ENCODE measurements at places on chromosomes 16 and 17. TPM values are rescaled to one million over a fixed set of nuclear protein-coding genes. Genes with fewer than 3 reads are reported as not detected.

The MRPL38 gene
- 46.8 TPM for total RNA-seq

The PLA2G10 gene
- not detected for total RNA-seq

The MAP1LC3B gene
- total RNA-seq: 69.1 TPM

The SEPTIN12 gene
- 0.18 TPM for total RNA-seq

The DOC2A gene
- total RNA-seq: 6.5 TPM

The EFCAB5 gene
- total RNA-seq: 0.27 TPM

Measured in motor neuron (in vitro differentiated cells).